T-helper 1 cell treated with Interleukin-12 subunit alpha and Interleukin-12 subunit beta and Interleukin-4 antibody, amounts not matched to agents 30 ng/mL and 1 ng/mL, for 36 hours (primary cell): ENCODE measurements at places on chromosomes 16 and 17. TPM values are rescaled to one million over a fixed set of nuclear protein-coding genes. Genes with fewer than 3 reads are reported as not detected.

Gene CBLN1
- not detected in 2 replicates for total RNA-seq

Gene NPTX1
- 104 and 107 TPM in 2 replicates for total RNA-seq

Gene KRT9
- not detected in 2 replicates for total RNA-seq

Gene CCDC200
- total RNA-seq = 0.39 and 0.47 TPM in 2 replicates

Gene AOC2
- 2.6 TPM in 2 replicates for total RNA-seq

Gene CD19
- total RNA-seq = not detected in 2 replicates

Gene TGFB1I1
- 0.56 and 0.78 TPM in 2 replicates for total RNA-seq

Gene CD300H
- total RNA-seq = not detected in 2 replicates

Gene CPHXL2
- total RNA-seq = not detected in 2 replicates

Gene NLRC3
- total RNA-seq = 96.4 and 99.9 TPM in 2 replicates

Gene CASKIN1
- total RNA-seq = 0.05 TPM in 2 replicates

Gene ADAP2
- total RNA-seq = 0.59 and 1.2 TPM in 2 replicates

Gene LITAFD
- not detected in 2 replicates for total RNA-seq

Gene CUEDC1
- total RNA-seq = 0.29 and 0.41 TPM in 2 replicates

Gene TVP23C
- total RNA-seq = 15.1 and 18.4 TPM in 2 replicates

Gene STX1B
- 1.5 and 1.6 TPM in 2 replicates for total RNA-seq

Gene MSLN
- not detected in 2 replicates for total RNA-seq

Gene PRCD
- not detected in 2 replicates for total RNA-seq

Gene PRSS33
- not detected in 2 replicates for total RNA-seq

Gene NPIPA7
- 5.1 and 8.3 TPM in 2 replicates for total RNA-seq

Gene TEKT1
- not detected in 2 replicates for total RNA-seq

Gene RASD1
- 1.4 and 2.1 TPM in 2 replicates for total RNA-seq

Gene PRSS21
- 5.0 and 6.5 TPM in 2 replicates for total RNA-seq

Gene HSD17B1
- 0.34 and 0.59 TPM in 2 replicates for total RNA-seq

Gene KCNH4
- total RNA-seq = 0.41 and 0.59 TPM in 2 replicates

Gene ENPP7
- total RNA-seq = not detected in 2 replicates

Gene FOXJ1
- 0.22 and 0.32 TPM in 2 replicates for total RNA-seq

Gene FOXF1
- total RNA-seq = not detected in 2 replicates

Gene OR1F1
- total RNA-seq = not detected in 2 replicates

Gene CCDC154
- total RNA-seq = 1.8 and 3.2 TPM in 2 replicates

Gene KRT28
- not detected in 2 replicates for total RNA-seq

Gene OSGIN1
- 0.24 and 0.51 TPM in 2 replicates for total RNA-seq

Gene XPO6
- total RNA-seq = 207 and 216 TPM in 2 replicates

Gene FBXW10
- 0.20 and 0.22 TPM in 2 replicates for total RNA-seq

Gene SPATA33
- total RNA-seq = 14.2 and 15.1 TPM in 2 replicates

Gene G6PC3
- total RNA-seq = 20.2 and 23.4 TPM in 2 replicates

Gene CCL4
- total RNA-seq = 101 and 115 TPM in 2 replicates

Gene CDK10
- 81.6 and 85.1 TPM in 2 replicates for total RNA-seq

Gene DHRS7C
- not detected in 2 replicates for total RNA-seq

Gene ZNF205
- total RNA-seq = 0.15 TPM in 1 of 2 replicates, not detected in the other
